ENCODE measurements at places on chromosomes 5 and 9.

- no peak for DNase-seq
Measured at GRCh38 chr5:170315154-170315553, 17.6 kb upstream of the LCP2 start.

- no peak for DNase-seq
Measured at GRCh38 chr5:79898611-79899010, 92.5 kb downstream of the MTX3 start.

DNA sequence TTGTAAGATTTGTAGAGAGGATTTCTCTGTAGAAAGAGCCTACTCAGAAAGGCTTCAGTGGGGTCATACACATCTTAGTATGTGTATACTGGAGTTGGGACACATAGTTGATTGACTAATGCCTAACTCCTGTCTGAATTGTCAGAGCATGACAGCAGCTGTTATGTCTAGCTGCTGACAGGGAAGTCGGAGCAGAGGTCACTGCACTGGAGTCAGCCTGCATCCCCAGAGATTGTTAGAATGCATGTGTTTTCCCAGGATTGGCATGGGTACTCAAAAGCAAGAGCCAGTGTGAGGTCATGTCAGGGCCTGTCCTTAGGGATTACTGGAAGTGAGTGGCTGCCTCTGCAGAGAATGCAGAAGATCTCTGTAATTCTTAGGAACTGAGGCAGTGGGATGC lies 82.7 kb downstream of the ITGA1 start:
- peak; percentile 21 for DNase-seq

GRCh38 chr9:107667231-107668070 lies 177.9 kb upstream of the KLF4 start:
- DNase-seq, result no peak

GRCh38 chr5:78632467-78632866 lies 16.1 kb downstream of the LHFPL2 start:
- DNase-seq, result no peak

DNA sequence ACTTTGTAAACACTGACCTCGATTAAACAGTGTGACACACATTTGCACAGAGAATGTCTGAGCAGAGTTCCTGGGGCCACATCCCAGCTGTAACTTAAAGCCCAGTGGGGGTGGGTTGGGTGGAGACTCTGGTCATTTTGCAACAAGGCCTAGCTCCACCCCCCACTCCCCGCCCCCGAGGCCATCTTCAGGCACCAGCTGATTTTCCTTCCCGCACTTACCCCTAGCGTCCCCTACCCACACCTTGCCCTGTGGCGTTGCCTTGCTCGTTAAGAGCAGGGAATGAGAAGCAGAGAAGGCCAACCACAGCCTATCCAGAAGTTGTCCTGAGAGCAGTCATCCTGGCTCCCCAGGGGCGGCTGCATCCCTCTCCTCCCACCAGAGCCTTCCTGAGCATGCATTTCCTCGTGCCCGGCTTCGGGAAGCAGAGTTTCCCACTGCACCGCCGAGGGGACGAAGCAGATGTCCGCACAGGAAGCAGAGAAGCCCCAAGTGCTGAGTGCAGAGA lies 101.7 kb upstream of the SARDH start:
- DNase-seq, result peak; percentile 84

All from GM03348 (cell line).